Right cardiac atrium (tissue), 5 donors: ENCODE measurements at places on chromosomes 3 and 15. TPM values are rescaled to one million over a fixed set of nuclear protein-coding genes. Genes with fewer than 3 reads are reported as not detected.

GRCh38 chr3:141796081-141796888 lies 33.1 kb downstream of the GRK7 start:
- DNase-seq = peak; percentile 91

DNA sequence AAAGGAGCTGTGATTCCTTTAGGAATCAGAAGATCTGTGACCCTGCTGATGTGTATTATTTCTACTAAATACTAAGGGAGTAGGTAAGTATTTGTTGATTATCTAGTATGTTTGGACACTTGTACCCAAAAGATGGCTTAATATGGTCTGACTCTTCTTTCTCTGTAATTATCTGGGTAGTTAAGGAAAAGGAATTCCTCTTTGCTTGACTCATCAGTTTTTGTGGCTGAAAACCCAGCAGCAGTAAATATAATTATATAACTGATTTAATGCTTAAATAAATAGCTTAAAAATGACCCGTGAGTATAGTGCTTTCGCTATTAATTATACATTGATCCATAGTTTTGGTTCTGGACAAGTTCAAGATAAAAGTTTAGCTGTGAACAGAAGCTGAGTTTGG lies 155.8 kb downstream of the LRTM1 start:
- no peak for DNase-seq

DNA sequence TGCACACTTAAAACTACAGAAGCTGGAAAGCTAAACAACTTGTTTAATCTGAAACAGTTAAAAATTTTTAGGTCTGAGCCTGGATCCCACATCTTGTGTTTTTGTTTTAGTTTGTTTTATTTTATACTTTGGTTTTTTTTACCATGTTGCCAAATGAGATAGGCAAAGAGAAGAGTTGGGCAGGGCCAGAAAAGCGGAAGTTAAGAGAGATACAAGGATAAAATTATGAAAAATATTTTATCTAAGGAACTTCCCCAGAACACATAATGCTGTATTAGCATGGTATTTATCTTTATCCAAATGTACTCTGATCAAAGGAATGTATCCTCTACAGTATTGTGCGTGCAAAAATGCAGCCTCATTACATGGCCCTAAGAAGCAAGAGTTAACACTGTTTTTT lies 50.7 kb downstream of the PROS1 start:
- DNase-seq = no peak

GOLGA8G gene
- total RNA-seq = not detected

C15orf62 gene
- 0.28 TPM for total RNA-seq

DNA sequence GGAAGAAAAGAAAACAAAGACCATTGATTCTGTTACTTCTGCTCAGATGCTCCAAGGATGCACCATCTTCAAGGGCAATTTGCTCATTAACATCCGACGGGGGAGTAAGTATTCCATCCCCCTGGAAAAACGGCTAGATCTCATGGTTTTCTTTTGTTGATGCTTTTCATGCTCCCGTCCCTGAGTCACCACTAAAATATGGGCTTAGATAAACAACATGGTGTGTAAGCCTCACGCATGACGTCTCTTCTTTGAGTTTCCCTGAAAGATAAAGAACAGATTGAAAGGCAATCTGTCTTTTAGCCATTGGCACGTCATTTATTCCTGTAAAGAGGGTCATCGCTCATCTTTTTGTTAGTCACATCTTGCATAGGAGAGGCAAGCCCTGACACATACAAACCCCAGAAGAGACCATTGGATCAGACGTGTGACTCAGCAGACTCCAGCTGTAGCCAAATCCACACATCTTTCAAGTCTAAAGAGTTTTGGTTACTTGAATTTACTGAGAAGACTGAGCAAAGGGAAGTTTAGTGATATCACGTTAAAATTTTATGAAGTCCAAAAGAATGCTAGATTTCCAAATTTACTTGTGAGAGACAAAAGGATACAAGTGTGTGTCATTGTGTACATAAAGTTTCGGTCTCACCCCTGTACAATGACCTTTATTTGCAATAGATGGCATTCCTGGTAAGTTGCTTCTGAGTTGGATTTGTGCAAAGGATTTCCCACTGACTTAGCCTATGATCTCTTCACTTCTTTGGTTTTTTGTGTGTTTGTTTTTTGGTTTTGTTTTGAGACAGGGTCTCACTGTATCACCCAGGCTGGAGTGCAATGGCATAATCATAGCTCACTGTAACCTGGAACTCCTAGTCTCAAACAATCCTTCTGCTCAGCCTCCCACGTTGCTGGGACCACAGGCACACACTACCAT lies 110.5 kb downstream of the PGPEP1L start:
- DNase-seq = no peak

MORC1 gene
- not detected for total RNA-seq

- DNase-seq = no peak
Measured at GRCh38 chr3:131303848-131304247, 77.7 kb upstream of the NUDT16 start.

- no peak for DNase-seq
Measured at GRCh38 chr15:94135486-94136147, 95.7 kb upstream of the MCTP2 start.

DNA sequence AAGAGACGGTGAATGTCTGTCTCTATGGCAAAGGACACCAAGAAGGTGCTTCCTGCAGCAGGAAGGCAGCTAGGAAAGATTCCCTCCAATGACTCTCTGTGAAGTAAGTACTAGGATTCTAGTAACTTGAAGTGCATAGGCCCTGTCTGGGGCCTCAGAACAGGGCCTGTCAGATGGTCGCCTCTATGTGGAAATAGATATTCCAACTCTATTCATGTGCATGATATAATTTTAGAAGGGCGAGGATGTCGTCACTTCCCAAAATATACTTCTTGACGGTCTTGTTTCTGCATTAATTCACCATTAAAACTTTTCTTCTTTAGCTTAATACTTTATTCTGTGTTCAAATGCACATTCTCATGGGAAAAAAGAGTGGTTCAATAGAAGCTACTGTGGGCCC lies 167.0 kb downstream of the TLE3 start:
- DNase-seq = no peak

KNSTRN gene
- 9.5 TPM for total RNA-seq

SLC28A1 gene
- 0.54 TPM for total RNA-seq

DNA sequence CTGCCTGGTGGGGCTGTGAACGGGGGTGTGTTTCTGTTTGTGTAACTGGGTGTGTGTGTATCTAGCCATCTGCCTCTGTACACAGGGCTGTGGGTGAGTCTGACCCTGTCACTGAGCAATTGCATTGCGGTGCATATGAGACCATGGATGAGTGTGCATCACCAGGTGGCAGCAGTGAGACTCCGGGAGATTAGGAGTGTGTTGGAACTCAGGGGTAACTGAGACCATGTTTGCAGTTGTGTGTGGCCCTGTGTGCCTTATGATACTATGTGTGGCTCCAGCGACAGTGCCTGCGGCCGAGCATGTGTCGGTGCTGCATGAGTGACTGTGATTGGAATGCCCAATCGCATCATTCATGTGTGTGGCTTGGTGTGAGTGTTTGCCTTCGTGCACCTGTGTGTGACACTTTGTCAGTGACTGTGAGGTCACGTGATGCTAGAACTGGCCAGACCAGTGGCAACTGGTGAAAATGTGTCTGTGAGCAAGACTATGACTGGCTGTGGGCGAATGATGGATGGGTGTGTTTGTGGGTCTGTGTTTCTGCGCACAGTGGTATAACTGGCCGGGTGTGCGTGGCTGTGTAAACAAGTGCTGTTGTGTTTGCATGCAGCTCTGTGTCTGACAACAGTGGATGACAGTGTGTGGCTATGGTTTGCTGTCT lies 14.0 kb downstream of the VILL start:
- DNase-seq = peak; percentile 94

ECE2 gene
- total RNA-seq = 4.8 TPM
